ENCODE measurements at places on chromosomes 16 and 17. TPM values are rescaled to one million over a fixed set of nuclear protein-coding genes. Genes with fewer than 3 reads are reported as not detected.

PABPN1L gene
- total RNA-seq, result not detected

ADGRG1 gene
- total RNA-seq, result 11.5 TPM

LGALS9C gene
- not detected for total RNA-seq

PLEKHH3 gene
- 15.7 TPM for total RNA-seq

EVI2A gene
- 6.9 TPM for total RNA-seq

SMG1 gene
- total RNA-seq, result 143 TPM

PMP22 gene
- 191 TPM for total RNA-seq

KREMEN2 gene
- 0.11 TPM for total RNA-seq

GNAO1 gene
- 4.7 TPM for total RNA-seq

PNMT gene
- total RNA-seq, result not detected

CMTM3 gene
- total RNA-seq, result 29.2 TPM

BTBD17 gene
- total RNA-seq, result not detected

SLC47A1 gene
- 0.53 TPM for total RNA-seq

ZNF764 gene
- 5.7 TPM for total RNA-seq

TMIGD1 gene
- total RNA-seq, result not detected

TBC1D3E gene
- total RNA-seq, result 0.26 TPM

- no peak for DNase-seq
These were observed 10.6 kb upstream of the SEPHS2 start for GRCh38 chr16:30456302-30456701.

DNA sequence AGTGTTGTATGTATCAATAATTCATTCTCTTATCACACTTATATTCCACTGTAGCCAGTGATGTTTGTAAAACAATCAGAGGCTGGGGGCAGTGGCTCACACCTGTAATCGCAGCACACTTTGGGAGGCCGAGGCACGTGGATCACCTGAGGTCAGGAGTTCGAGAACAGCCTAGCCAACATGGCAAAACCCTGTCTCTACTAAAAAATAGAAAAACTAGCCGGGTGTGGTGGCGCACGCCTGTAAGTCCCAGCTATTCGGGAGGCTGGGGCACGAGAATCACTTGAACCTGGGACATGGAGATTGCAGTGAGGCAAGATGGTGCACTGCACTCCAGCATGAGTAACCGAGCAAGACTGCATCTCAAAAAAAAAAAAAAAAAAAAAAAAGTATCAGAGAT lies 217.0 kb downstream of the CPPED1 start:
- no peak for DNase-seq

GRCh38 chr17:82370471-82371332 lies 863 bp upstream of the UTS2R start:
- DNase-seq, result no peak

- DNase-seq, result no peak
These were observed 109.8 kb downstream of the GOSR1 start for GRCh38 chr17:30586818-30587595.

- no peak for DNase-seq
These were observed 47.0 kb downstream of the SYNRG start for GRCh38 chr17:37562016-37562745.

DNA sequence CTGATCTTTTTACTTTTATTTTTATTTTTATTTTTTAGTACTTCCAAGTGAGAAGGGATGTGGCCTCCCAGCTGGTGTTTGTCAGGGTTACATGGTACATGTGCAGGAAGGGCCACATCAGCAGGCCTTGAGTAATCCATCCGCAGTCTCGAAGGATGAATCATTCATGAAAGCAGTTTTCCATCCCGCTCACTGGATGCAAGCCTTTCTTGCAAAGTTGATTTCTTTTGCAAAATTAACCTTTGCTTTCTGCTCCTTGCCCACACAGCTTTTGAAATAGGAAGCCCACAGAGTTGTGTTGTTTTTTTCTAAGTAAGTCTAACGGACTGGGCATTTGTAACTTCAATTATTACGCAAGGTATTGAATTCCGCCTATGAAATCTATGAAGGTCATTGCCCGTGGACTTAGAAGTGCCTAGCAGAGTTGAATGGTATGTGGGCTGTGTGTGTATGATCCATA lies 157.4 kb downstream of the PRKCA start:
- no peak for DNase-seq

DNA sequence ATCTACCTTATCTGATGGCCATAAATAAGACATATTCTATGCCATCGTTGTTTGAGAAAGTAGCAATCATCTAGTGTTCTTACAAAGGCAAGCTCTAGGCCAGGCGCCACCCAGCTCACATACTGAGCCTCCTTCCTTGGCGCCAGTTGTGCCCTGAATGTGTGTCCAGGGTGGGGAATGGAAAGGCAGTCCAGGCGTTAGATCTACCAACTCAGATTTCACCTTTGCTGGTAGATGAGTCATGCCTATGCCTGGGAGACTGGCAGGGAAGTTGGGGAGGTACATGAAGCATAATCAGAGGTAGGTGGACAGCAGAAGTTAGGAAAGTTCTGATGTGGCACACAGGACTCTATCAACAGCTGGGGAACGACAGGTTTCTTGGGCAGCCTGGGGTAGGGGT lies 23.6 kb downstream of the SDR42E1 start:
- DNase-seq, result no peak

DNA sequence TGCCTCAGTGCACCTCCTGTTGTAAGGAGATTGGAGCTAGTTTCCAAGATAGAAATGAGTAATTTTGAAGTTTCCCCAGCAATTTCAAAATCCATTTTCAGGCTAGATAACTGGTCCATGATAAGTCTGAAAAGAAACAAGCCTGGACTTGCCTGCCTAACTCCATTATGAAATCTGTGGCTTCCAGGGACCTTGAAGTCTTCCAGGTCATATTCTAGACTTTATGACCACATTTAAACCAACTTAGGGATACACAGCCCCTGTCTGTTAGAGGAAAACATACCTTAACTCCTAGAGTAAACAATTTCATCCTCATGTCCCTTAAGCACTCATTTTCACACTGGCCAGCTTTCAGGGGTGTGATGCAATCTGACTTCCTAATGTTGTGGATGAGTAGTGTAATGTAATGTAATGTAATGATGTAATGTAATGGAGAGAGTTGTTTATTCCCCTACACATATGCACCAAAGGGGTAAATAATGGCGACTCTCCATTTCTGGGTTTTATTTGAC lies 96.7 kb upstream of the FAM20A start:
- no peak for DNase-seq

DNA sequence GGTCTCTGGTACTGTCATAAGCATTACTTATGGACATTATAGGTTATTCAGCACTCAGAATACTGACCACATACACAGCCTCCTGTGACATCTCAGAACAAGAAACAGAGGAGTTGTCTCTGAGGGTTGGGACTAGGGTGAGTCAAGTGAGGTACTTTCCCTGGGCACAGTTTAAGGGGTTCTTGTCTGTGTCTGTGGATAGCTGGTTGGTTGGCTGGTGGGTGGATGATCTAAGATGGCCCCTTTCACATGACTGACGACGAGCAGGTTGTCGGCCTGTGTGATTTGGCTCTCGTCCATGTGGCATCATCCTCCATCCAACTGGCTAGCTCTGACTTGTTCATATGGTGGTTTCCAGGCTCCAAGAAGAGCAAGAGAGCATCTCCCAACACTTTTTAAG lies 163.9 kb downstream of the PRKCB start:
- DNase-seq, result no peak

DNA sequence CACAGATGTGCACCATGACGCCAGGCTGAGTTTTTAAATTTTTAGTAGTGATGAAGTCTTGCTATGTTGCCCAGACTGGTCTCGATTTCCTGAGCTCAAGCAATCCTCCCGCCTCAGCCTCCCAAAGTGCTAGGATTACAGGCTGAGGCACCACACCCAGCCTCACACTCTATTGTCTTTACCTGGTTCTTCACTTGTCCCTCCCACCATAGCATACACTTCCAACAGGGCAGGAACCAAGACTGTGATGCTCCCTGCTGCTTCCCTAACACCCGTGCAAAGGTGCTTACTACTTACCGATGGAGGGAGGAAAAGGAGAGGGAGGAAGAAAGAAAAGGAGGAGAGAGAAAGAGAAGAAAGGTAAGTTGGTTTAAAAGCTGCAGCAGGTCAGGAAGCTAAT lies 41.4 kb upstream of the MEIOC start:
- DNase-seq, result no peak

DNA sequence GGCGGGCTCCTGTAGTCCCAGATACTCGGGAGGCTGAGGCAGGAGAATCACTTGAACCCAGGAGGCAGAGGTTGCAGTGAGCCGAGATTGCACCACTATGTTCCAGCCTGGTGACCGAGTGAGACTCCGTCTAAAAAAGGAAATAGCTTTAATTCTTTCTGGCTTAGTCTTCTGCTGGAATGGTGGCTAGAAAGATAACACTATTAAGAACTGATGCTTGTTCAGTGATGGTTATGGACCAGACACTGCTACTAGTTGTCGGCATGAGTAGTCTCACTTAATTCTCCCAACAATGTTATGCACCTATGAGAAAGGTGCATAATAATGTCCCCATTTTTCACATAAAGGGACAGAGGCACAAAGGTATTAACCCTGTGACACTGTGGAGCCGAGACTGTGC lies 188.7 kb downstream of the HS3ST3A1 start:
- no peak for DNase-seq

- no peak for DNase-seq
These were observed 25.2 kb upstream of the CFAP20 start for GRCh38 chr16:58154345-58154744.

DNA sequence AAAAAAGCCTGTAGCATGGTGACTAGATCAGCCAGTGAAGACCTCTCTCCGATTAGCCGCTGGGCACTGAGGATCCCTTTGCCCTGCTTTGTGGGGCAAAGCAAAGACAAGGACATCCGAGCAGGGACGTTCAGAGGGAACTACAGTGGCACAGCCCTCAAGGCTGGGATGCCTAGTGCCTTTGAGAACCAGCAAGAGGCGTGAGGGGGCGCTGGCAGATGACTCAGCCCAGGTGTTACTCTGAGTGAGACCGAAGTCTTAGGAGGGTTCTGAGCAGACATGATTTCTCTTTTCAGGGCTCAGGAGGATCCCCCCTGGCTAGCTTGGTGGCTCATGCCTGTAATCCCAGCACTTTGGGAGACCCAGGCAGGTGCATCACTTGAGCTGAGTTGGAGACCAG lies 178.6 kb downstream of the CPPED1 start:
- no peak for DNase-seq

DNA sequence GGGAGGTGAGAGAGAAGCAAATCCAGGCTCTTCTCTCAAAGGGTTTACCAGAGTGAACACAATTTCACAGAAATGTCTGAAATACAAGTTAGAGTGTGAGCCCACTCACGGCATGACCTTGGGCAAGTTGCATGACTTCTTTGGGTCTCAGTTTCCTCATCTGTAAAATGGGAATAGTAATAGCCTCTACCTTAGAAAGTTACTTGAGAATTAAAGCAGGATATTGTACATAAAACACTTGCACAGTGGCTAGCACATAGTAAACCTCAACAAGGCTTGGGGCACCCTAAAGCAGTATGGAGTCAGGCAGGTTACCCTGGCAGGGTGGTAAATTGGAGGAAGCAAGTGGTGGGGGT lies 13.2 kb upstream of the RNF222 start:
- DNase-seq, result no peak

DNA sequence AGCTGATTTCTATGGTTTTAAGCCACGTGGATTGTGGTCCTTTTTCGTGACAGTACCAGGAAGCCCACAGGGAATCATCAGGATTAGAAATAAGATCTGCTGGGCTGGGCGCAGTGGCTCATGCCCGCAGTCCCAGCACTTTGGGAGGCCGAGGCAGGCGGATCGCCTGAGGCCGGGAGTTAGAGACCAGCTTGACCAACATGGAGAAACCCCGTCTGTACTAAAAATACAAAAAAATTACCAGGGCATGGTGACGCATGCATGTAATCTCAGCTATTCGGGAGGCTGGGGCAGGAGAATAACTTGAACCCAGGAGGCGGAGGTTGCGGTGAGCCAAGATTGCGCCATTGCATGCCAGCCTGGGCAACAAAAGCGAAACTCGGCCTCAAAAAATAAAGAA lies 6.5 kb downstream of the NMRAL1 start:
- DNase-seq, result no peak

DNA sequence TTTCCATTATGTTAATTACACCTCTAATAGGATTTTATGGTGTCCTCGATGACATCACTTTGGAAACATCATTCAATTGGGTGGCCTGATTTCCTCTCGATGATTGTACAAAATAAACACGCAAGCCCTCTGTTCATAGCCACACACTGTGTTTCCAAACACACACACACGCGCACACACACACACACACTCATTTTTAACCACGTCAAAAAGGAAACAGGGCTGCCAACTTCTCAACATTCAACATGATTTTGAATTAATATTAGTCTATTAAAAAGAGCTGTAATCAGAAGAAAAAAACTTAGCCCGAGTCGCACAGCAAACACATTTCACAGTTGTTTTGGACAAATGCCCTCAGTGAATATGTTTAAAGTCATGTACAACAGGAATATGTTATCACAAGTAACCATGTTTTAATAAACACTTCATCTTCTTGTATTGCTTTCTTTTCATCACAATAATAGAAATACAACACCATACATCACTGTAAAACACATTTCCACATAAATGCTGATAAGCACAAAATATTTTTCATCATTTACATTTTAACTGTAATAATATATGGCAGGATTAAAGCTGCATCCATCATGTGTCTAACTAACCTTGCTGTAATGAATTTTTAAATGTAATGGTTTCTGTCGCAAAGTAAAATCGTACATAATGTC lies 219.1 kb upstream of the IRX3 start:
- no peak for DNase-seq

DNA sequence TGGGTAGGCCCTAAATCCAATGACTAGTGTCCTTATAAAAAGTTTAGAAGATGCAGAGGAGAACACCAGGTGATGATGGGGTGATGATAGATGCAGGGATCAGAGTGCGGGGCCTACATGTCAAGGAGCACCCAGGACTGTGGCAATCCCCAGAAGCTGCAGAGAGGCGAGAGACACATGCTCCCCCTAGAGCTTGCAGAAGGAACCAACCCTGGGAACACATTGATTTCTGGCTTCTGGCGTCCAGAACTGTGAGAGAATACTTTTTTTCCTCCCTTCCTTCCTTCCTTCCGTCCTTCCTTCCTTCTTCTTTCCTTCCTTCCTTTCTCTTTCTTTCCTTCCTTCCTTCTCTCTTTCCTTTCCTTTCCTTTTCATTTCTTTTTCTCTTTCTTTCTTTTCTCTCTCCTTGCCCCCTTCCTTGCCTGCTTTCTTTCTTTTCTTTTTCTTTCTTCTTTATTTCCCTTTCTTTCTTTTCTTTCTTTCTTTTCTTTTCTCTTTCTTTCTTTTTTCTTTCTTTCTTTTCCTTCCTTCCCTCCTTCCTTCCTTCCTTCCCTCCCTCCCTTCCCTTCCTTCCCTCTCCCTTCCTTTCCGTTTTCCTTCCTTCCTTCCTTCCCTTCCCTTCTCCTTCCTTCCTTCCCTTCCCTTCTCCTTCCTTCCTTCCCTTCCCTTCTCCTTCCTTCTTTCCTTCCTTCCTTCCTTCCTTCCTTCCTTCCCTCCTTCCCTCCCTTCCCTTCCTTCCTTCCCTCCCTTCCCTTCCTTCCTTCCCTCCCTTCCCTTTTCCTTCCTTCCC lies 134.3 kb downstream of the HAPSTR1 start:
- DNase-seq, result no peak

Data from urinary bladder (tissue), 4 donors.